ENCODE measurements at places on chromosomes 6 and 20.
A peak's percentile ranks its signal among the peaks of the same experiment; 100 is the strongest.

GRCh38 chr6:129853996-129854711 is 7.0 kb downstream of the TMEM244 start:
- no peak for DNase-seq

- no peak for DNase-seq
These were observed 19.4 kb downstream of the C6orf15 start for GRCh38 chr6:31092769-31093505.

GRCh38 chr6:142805042-142805441 is 139.9 kb downstream of the HIVEP2 start:
- no peak for DNase-seq

- DNase-seq: peak; percentile 29
These were observed 224.9 kb upstream of the SMLR1 start for GRCh38 chr6:130602151-130602770.

GRCh38 chr20:49420292-49420691 is 62.2 kb downstream of the KCNB1 start:
- DNase-seq: no peak

GRCh38 chr20:57928181-57928967 is 218.6 kb upstream of the PMEPA1 start:
- DNase-seq: no peak

- DNase-seq: no peak
These were observed 303.7 kb downstream of the ESR1 start for GRCh38 chr6:152110886-152111820.

DNA sequence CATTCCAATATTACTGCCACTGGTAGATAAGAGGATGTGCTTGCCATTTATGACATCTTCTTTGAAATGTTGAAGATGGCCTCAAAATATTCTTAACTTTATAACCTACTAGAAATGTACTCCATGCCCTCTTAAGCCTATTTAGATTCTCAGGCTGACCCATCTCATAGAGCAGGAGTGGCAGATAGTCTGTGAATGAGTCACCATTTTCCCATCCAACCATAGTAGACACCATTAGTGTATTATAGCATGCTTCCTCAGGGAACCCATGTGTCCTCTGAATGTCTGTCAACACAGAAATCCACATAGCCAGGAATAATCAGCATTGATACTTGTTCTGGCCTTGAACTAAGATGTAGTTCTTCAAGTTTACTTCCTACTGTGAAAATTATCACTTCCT is 150.2 kb downstream of the IMPG1 start:
- DNase-seq: no peak

DNA sequence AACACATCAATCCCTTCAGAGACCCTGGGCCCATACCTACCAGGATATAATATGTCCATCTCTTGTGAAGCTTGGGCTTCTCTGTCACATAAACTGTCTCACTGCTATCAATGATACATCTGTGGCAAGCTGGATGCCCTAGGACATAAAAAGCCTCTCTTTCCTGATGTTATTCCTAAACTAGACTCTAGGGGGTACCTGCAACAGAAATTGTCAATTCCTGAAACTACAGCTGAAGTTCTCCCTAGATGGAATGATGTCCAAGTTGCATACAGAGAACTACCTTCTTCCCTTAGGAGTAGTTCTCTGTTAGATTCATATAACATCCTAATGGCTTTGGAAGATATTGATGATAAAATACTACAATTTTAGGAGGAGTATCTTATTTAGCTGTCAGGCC is 35.8 kb downstream of the TBX18 start:
- no peak for DNase-seq

- DNase-seq: peak; percentile 75
These were observed 176.2 kb upstream of the SASH1 start for GRCh38 chr6:148166339-148166968.

DNA sequence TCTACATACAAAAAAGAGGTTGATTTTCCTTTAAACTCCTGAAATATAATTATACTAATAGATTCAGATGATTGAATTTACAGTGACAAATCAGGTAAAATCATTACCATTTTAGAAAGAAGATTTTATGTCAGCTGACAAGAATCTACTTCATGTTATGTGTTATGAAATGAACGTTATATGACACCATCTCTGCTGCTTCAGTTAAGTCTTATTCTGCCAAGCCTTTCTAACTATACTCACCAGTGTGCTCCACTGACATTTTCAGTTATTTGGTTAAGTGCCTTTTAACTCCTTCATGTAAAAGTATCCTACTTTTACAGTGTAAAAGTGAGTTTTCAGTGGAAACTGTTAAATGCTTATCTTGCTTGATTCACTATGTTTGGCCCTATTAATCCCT is 80.4 kb downstream of the RWDD2A start:
- no peak for DNase-seq

DNA sequence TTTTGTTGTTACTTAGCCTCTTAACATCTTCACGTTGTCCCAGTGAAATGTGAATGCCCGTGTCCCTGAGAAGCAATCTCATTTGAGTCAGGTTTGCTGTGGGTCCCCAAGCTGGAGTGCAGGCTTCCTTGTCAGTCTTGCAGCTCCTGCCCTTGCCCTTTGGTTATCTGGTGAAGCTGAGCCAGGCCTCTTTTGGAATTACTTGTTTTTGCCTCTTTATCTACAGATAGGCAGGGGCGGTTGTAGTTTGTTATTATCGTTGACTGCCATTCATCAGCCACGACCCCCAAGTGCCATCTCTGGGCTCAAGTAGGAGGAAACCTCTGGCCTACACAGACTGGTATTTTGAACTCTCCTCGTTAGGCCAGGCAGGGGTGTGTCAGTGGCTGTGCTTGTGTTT is 2.2 kb downstream of the TMEM14C start:
- no peak for DNase-seq

DNA sequence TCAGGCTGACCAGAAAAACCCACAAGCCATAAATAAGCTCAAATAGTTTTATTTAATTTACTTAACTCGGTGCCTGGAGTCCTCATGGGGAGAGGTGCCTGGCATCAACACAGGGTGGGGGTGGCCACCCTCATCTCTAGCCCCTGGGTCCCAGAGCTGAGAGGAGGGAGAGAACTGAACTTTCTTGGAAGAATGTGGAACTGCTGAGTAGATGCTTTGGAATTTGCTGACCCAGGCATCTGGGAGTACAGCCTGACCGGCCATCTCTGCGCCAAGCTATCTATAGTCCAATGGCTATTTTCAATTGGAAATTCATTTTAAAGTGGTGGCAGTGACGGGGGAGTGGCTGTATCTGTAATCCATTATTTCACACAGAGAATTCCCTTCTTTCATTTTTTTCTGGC is 104.8 kb downstream of the CDH26 start:
- no peak for DNase-seq

- no peak for DNase-seq
These were observed 24.0 kb upstream of the ZMYND8 start for GRCh38 chr20:47380481-47380880.

DNA sequence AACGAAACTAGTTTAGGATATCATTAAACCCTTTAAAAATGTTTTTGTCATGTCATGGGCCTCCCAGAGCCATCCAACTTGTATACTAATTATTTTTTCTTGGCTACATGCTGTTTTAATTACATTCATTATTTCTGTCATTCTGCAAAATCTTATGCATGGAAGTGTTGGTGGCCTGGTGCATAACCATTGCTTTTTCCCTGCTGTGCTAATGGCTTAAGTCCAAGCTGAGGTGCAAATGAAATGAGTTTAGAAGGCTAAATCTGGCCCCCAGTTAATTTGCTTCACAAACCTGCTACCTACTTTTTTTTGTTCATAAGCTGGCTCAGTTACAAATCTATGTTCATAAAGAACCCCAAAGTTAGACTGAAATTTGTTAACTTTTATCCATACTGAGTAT is 1249.9 kb downstream of the EPHA7 start:
- no peak for DNase-seq

- DNase-seq: peak; percentile 89
These were observed 101.5 kb downstream of the NOL4L start for GRCh38 chr20:32483351-32484224.

- no peak for DNase-seq
These were observed 11.9 kb downstream of the ASF1A start for GRCh38 chr6:118905851-118906250.

DNA sequence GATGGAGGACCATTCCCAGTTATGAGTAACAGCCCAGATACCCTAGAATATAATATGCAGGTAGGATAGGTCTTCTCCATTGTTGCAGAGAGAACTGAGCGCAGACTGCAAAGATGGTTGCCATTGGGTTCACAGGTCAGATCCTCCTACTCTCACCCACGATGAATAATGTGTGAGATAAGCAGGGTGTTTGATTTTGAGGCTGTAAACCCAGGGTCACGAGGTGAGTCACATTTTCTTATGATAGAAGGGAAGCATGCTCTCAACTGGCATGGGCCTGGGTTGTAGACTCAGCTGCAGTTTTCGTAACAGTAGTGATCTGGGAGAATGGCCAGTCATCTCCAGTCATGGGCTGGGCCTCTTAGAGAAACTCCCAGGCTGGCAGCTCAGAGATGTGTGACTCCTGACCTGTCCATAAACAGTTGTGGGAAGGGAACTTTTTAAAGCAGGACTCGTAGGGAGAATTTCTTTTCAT is 74.2 kb downstream of the CD164 start:
- DNase-seq: no peak

DNA sequence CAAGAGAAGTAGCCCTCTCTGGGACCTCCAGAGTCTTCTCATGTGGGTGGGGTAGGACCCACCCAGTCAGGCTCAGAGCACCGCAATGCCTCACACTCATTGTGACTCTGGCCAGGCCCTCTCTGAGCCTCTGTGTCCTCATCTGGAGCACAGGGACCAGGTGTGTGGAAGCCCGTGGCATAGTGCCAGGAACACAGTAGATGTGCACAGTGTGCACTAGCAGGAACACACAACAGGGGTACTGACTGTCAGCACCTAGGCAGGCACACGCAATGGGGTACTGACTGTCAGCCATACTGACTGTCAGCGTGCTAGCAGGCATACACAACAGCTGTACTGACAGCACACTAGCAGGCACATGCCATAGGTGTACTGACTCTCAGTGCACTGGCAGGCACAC is 2.0 kb upstream of the STMN3 start:
- no peak for DNase-seq

DNA sequence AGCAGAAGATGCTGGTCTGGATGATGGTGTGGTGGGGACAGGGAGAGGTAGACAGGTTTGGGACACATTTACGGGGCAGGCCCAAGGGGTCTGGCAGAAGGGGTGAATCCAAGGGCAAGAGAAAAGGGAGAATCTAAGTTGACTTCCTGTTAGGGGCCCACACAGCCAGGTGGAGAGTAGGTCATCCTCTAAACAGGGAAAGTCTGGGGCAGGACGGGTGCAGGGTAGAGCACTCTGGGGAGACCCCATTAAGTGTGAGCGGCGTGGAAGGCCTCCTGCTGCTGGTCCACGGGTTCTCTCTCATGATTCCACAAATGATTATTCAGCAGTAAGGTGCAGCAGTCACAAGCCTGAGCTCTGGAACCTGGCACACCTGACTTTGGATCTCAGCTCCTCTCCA is 2.7 kb downstream of the SRXN1 start:
- DNase-seq: no peak

- DNase-seq: no peak
These were observed 87.1 kb downstream of the IBTK start for GRCh38 chr6:82160255-82160990.

DNA sequence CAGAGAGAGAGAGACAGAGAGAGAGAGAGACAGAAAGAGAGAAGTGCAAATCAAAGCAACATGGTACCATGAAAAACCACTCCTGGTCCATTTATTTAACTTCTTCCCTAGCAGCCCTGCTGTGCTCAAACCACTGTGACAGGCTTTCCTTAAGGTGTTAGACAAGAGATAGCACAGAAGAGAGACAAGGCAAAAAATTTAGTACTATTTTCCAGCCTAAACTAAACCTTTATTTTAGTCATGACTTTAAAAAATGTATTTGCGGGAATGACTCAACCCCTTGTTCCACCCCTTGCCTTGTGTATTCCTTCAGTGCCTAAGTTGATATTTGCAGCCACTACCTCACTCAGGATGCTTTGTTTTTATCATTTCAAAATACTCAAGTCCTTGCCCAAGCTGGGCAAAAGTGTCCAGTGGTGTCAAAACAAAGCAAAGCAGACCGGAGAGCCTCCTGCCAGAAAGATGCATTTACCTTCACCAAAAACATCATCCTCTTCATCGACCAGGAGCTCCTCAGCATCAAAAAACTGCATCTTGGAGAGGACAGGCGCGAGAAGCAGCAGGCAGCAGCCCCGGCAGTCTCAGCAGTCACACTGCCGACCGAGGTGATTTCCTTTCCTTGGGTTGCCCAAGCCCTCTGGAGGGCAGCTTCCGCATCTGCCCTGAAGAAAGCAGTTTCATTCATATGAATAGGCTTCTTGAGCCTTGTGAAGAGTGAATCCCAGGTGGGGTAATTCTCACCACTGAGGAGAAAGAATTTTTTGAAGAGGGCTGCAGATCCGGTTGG is at the start of gene RIPOR2:
Gene RIPOR2 (minus strand): TSS at position 595 of the 787 bp plus-strand sequence. CDS start 62 bp downstream, at position 533.
- DNase-seq: no peak

DNA sequence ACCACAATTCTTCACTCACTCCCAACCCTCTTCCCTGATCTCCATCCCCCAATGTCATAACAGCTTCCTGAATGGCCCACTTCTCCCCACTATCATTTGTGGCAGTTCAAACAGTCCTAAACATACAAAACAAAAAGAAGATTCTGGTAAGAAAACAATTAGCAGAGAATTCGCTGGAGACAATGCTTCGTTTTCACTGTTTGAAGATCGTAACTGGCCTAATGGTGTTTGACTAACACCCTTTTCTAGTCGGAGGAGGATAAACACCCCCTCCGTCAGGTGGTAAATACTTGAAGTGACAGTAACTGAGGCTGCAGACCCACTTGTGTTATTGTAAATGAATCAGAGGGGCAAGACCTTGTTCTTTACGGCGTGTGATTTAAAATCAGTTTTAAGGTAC is 3.8 kb downstream of the EYA2 start:
- DNase-seq: no peak

- no peak for DNase-seq
These were observed 842.1 kb upstream of the MANEA start for GRCh38 chr6:94735270-94735669.

GRCh38 chr6:48630511-48630910 is 519.5 kb upstream of the PTCHD4 start:
- DNase-seq: no peak

- no peak for DNase-seq
These were observed 531.1 kb upstream of the CITED2 start for GRCh38 chr6:139905404-139906052.

DNA sequence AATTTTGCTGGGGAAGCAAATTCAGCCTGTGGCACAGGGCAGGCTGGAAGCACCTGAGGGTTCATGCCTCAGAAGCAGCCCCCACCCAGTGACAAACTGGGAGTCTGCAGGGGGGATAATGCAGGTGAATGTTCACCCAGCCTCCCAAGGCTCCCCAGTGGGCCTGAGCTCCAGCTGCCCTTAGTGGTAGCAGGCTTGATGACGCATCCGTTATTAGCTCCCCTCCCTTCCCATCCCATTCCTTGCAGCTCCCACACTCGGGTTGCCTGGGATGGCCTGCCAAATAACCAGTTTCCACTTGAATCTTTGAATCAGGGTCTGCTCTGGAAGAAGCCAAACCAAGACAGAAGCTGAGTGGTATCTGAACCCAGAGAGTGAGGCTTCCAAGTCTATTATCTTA is 15.8 kb downstream of the KCNK15 start:
- DNase-seq: no peak

DNA sequence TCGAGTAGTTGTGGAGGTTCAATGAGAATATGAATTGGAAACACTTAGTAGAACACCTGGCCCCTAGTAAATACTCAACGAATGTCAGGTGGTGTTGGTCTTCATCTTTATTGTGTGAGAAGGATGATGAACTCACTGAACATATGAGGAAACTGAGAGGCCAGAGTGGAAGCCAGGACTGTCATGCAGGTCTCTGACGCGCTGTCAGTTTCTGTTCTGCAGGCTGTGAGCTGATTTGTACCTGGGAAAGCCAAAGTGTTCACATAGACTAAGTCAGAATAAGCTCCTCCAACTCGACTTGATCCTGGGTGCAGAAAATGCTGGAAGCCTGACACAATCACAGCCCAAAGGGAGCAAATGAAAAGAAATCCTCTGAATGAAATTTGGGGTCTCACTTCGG is 222.2 kb downstream of the LY86 start:
- DNase-seq: no peak
